Hepatocyte (in vitro differentiated cells): ENCODE measurements at places on chromosomes 13 and 19. TPM values are rescaled to one million over a fixed set of nuclear protein-coding genes. Genes with fewer than 3 reads are reported as not detected.

- DNase-seq = peak; percentile 90
Observed at GRCh38 chr19:57830071-57830602, at the start of gene ZNF587B. Gene ZNF587B, plus strand, starts transcription at chr19:57830299. Its CDS starts 230 bp downstream, at chr19:57830529.

GRCh38 chr19:35868172-35868822 is at the start of gene APLP1:
Gene APLP1, plus strand, starts transcription at chr19:35868574. Its CDS starts 63 bp downstream, at chr19:35868637.
- DNase-seq = peak; percentile 85

DNA sequence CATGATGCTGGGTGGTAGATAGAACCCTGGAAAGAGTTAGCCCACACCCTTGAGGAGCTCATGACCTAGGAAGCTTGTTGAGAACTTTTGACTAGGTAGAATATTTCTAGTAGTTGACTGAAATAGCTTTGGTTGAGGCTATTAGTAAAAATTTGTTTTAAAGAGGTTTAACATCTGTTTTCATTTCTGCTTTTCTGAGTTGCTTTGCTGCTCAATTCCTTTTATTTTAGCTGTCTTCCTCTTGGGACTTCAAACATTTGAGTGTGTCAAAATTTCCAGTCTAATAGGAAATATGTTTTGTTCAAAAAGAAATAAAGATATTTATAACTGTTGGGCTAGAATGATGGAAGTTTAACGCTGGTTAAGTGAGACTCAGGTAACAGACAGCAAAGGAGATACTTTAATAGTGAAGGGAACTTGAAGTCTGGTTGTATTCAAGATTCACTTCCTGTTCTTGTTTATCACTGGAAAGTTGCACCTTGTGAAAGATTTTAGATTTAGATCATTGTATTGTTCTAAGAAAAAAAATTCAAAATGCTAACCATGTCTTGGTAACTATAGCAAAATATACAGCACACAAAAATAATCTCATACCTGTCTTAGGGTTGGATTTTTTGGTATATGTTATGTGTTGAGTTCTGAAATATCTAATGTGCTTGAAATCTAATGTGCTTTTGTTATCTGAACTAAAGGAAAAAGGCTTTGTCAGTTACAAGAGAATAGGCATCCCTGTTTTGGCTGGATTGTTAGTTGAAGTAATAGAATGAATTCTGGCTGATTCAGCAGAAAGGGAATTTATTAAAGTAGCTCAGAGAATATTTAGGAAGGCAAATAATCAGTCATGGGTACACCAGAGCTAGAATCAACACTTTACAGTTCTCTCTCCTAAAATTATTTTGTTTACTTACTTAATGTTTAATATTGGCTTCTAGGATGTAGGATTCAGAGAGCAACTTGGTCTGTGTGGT is 24.4 kb upstream of the GPR18 start:
- DNase-seq = no peak

Gene SHD
- 3.4 and 4.6 TPM in 2 replicates for polyA plus RNA-seq

DNA sequence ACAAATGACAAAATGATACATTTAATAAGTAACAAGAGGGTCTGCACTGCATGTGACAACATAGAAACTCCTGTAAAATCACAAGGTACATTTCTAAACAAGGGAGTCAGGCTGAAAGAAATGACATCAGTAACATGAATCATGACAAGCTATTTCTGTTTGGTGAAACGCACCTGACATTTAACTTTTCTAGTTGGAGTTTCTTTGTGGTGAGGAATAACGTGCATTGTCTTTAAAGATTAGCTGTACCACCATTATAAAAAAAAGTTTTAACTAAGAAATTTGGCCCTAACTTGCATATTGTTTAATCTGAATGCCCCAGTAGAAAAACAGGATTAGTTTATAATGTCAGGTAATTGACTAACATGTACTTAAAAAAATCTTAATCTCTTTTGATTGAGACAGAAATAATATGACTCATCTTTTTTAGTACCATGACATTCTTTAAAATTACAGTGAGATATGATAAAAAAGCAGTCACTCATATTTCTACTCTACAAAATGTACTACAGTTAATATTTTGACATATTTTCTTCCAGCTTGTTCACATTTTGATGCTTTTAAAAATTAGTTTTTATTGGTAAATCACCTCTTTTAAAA is 418.2 kb downstream of the KLF12 start:
- no peak for DNase-seq

DNA sequence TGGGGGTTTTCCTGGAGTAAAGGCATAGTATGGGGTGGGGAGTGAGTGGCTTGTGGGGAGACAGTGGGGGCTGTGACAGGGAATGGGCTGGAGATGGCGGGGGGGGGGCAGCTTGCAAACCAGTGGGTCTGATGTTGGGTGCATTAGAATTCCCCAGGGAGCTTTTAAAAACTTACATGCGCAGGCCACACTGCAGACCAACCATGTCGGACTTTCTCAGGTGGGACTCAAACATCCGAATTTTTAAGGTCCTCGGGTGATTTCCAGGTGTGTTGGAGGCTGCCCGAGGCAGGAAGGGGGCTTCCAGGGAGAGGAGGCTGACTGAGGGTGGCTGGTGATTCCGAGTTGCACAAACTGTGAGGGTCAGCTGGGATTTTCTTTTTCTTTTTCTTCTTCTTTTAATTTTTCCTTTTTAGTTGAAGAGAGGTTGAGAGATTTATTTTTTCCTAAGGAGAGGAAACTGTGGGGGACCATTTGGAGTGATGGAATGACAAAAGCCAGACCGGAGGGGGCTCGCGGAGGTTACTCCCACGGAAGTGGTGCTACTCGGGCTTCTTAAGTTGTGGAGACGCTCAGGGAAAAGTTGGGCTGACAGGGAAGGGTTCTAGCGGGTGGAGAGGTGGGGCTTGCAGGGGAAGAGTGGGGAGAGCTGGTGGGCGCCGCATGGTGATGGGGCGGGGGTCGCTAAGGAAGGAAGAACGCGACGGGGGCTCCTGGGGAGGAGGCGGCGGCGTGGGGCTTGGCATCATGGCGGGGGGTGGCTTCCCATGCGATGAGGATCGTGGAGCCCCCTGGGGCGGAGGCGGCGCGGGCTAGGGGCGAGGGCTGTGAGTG is 997 bp upstream of the CACNG8 start:
- no peak for DNase-seq

Gene FUT2
- 14.4 and 16.9 TPM in 2 replicates for polyA plus RNA-seq

GRCh38 chr19:22421797-22422196 is 349 bp downstream of the ZNF98 start:
- DNase-seq = no peak

Gene WDR87
- 0.11 TPM in 1 of 2 replicates, not detected in the other for polyA plus RNA-seq

DNA sequence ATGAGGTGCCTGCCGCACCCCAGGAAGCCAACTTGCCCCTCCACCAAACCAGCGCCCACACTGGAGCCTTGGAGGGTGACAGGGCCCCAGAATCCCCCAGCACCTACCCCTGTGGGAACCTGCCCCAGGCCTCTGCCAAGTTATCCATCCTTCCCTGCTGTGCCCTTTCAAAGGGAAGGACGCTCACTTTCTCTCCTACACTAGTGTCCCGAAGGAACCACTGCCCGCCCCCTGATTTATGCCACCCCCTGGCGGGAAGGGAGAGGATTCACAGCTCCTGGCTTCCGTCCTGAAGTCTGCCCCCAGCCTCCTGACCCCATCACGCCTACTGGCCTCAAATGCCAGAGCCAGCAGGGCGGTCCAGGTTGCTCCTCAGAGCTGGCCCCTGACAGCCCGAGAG is 1.4 kb downstream of the EVI5L start:
- DNase-seq = peak; percentile 61

Gene FUT6
- polyA plus RNA-seq = 0.90 TPM in 1 of 2 replicates, not detected in the other

DNA sequence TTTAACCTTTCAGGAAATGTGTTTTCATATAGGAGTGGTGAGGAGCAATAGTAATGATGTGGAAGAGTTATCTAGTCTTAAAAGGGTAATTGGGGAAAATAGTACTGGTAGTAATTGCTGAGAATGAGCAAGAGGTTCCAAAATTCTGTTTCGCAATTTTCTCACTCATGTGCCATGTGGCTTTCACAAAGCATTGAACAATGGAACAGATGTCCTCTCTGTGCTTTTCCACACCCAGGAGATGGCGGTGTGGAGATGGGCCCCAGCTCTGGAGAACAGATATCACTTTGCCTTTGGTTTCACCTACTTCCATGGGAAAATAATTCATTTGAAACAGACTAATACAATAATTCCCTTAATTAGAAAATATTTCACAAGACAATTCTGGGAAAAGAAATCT is 170.0 kb upstream of the SLC10A2 start:
- DNase-seq = no peak

Gene IQCN
- 1.5 and 2.3 TPM in 2 replicates for polyA plus RNA-seq

Gene ADGRE3
- polyA plus RNA-seq = not detected in 2 replicates

Gene KCNC3
- polyA plus RNA-seq = 1.5 and 1.6 TPM in 2 replicates

DNA sequence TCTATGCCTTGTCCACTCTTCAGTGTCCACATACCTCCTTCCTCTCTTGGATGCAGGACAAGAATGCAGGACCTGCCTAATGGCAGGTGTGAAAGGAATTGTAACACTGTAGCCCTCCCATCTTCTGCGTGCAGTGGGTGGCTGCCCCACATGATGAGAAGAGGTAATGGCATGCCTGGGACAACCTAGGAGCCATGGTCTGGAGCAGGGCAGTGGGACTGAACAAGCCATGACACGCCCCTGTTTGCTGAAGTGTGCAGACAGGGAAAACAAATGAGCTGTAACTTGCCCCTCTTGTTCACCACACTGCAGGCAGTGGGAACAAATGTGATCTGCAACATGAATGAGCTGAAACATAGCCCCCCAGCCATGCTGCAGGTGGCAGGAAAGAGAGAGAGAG is 192.2 kb downstream of the PCDH17 start:
- DNase-seq = no peak

DNA sequence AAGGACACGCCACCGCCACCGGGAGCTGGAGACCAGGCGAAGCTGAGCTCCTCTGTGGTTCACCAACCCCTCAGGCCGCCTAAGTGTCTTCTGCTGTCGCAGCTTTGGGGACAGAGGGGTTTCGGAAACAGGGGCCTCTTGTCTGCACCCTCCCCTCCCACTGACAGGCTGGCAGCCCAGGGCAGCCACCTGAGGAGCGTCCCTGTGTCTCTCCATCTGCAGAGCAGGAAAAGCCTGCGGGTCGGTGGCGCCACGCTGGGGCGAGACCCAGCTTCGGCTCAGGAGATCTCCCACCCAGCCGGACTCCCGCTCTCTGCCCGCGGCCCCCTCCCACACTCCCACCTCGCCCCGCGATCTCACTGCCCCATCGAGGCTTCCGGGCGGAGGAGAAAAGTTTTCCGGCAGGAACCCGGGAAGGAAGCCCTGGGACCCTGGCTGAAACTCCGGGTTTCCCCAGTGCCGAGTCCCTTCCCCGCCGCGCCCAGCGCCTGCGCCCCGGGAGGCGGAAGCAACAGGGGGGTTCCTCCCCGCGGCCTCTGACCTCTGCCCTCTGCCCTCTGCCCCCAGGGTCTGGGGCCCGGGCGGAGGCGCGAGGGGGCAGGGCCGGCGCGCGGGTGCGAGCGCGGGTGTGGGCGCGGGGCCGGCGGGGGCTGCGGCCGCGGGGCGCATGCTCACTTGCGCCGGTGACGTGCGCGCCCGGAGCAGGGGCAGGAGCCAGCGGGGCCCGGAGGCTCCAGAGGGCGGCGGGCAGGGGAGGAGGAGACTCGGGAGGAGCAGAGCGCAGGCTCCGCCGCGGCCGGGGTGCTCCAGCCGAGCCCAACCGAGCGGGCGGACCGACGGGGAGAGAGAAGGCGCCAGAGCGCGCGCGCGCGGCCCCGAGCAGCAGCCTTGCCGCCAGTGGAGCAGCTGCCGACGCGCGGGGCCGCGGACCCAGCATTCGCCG is at the start of gene ATP11A:
TSS of gene ATP11A (plus strand) at position 736 of the 943 bp plus-strand sequence. CDS start 379 bp downstream, outside the sequence.
- peak; percentile 97 for DNase-seq

Gene GSX1
- polyA plus RNA-seq = not detected in 2 replicates

Gene PROZ
- polyA plus RNA-seq = 4.7 and 8.0 TPM in 2 replicates

- DNase-seq = no peak
Observed at GRCh38 chr19:31257426-31258130, 91.7 kb downstream of the TSHZ3 start.

DNA sequence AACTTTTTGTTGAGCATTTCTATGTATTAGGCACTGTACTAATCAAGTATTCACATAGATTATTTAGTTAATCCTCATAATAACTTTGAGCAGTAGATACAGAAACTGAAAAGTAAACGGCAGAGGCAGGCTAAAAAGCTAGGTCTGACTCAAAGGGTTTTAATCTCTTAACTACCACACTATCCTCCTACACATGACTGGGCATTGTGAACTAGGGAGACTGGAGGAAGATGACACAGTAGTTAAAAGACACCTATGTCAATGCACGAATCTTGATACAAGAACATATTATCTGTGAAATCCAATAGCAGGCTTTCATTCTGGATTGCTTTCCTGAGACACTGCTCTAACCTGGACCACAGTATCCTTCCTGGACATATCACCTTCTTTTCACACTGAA is 36.3 kb downstream of the MICU2 start:
- DNase-seq = no peak

DNA sequence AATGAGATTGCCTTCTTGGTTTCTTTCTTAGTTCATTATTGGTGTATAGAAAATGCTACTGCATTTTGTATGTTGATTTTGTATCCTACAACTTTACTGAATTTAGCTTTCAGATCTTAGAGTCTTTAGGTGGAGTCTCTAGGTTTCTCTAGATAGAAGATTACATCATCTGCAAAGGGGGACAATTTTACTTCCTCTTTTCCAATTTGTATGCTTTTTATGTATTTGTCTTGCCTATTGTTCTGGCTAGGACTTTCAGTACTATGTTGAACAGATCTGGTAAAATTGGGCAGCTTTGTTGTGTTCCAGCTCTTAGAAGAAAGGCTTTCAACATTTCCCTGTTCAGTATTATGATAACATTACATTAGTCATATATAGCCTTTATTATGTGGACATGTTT is 101.0 kb upstream of the SPRY2 start:
- DNase-seq = no peak

Gene OR4F17
- polyA plus RNA-seq = not detected in 2 replicates

Gene FLT3
- polyA plus RNA-seq = 0.09 and 0.29 TPM in 2 replicates

Gene TRAPPC6A
- 60.1 and 75.8 TPM in 2 replicates for polyA plus RNA-seq

Gene TUBB4A
- 7.3 and 7.9 TPM in 2 replicates for polyA plus RNA-seq

- no peak for DNase-seq
Observed at GRCh38 chr13:41179593-41180250, 14.6 kb downstream of the KBTBD7 start.

Gene ZNF844
- 3.0 and 4.1 TPM in 2 replicates for polyA plus RNA-seq

DNA sequence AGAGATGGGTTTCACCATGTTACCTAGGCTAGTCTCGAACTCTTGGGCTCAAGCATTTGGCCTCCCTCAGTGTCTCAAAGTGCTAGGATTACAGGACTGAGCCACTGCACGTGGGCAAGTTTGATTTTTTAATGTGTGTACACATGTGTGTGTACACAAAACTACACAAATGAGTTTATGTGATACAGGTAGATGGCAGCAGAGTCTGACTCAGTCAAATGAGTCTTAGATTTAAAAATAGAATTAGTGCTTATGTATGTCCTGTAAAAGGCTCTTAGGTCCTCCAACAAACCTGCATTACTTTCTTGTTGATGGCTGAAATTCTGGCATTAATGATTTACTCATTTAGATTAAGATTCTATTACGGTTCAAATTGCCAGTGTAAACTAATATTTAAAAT is 293.7 kb downstream of the PCDH17 start:
- DNase-seq = peak; percentile 31

- no peak for DNase-seq
Observed at GRCh38 chr13:19836472-19836871, 27.0 kb downstream of the ZMYM5 start.

Gene TEX29
- 1.8 and 4.2 TPM in 2 replicates for polyA plus RNA-seq

DNA sequence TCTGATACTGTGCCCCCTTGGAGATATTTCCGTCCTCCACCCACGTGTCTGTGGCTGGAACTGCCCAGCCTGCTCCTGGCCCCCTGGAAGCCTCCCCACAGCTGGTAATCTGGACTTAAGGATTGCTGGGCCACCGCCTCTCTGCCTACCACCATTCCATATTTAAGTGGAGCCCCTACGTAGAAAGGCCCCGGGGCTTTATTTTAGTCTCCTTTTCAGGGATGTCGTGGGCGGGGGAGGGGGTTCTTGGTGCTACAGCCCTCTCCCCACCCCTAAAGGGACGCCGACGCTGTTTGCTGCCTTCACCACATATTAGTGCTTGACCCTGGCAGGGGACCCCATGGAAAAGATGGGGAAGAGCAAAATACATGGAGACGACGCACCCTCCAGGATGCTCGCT is 2.7 kb upstream of the NOP53 start:
- no peak for DNase-seq
